ENCODE measurements at places on chromosomes 3 and 15. TPM values are rescaled to one million over a fixed set of nuclear protein-coding genes. Genes with fewer than 3 reads are reported as not detected.

DNA sequence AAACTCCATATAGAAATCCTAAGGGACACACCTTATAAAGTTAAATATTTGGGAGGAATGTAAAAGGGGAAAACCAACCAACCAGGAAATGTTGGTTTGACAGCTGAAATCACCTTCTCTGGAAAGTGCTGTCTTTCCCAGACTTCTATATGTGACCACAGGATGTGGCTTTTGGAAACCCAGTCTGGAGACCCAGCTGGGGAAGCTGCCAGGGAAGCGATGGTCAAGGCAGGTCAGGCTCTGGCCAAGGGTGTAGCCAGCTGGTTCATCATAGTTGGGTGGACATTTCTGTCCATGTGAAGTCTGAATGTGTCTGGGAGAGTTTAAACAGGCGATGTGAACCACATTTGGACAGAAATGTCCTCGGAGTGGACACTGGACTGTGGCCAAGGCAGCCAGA, 73.9 kb downstream of the ARNT2 start:
- no peak overlapping the region for H3K4me3 ChIP-seq
- H3K4me1 ChIP-seq, result no peaks in the 10 kb centered on the region
- DNase-seq, result no peak
- H3K27me3 ChIP-seq, result peaks cover 7% of the 10 kb centered on the region
- H3K36me3 ChIP-seq, result no peaks in the 10 kb centered on the region

DNA sequence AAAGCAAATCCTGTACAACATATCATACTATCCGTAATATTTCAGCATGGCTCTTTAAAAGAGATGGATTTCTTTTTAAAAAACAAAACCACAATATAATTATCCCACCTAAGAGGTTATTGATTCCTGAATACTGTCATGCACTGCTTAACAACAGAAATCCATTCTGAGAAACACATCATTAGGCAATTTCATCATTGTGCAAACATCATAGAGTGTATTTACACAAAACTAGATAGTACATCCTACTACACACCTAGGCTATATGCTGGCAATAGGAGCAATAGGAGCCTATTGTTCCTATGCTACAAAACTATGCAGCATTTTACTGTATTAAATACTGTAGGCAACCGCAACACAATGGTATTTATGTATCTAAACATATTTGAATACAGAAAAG, 242.0 kb downstream of the NEK10 start:
- peaks cover 3% of the 10 kb centered on the region for H3K27me3 ChIP-seq
- DNase-seq, result no peak
- no peaks in the 10 kb centered on the region for H3K4me1 ChIP-seq

DNA sequence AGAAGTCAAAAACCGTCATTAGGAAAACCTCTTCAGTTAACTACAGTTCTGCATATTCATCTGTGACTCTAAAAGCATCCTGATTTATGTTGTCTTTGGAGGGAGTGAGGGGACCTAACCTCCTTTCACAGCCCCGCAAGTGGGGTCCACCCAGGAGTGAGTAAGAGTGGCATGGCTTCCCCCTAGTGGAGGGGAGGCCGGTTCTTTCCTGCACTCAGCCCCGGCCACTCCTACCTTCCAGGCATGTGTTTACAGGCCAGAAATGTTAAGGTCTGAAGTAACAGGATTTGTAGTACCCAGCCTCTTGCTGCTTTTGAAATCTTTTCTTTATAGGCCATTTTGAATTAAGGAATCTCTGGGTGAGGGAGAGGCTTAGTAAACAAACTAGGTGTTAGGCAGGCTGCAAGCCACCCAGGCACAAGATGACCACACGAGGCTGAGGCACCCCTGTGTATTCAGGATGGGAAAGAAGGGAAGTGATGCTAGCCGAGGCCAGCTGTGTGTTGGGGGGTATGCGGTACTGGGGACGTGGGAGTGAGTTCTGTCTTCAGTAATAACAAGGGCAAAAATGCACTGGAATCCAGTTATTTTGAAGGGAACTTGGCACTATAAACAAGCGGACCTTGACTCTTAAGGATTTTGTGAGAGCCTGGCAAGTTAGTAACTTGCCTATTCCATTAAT, 50.5 kb downstream of the CTDSPL start:
- DNase-seq, result no peak
- H3K36me3 ChIP-seq, result no peaks in the 10 kb centered on the region
- no peak overlapping the region for H3K4me3 ChIP-seq

The ISLR gene
- total RNA-seq, result not detected

The GOLGA6L10 gene
- 1.6 TPM for total RNA-seq
